SK-MEL-5 (cell line): ENCODE measurements at places on chromosomes 6 and 20. TPM values are rescaled to one million over a fixed set of nuclear protein-coding genes. Genes with fewer than 3 reads are reported as not detected.

GRCh38 chr6:24972311-24972958 lies 36.7 kb upstream of the RIPOR2 start:
- DNase-seq = peak; percentile 67

DNA sequence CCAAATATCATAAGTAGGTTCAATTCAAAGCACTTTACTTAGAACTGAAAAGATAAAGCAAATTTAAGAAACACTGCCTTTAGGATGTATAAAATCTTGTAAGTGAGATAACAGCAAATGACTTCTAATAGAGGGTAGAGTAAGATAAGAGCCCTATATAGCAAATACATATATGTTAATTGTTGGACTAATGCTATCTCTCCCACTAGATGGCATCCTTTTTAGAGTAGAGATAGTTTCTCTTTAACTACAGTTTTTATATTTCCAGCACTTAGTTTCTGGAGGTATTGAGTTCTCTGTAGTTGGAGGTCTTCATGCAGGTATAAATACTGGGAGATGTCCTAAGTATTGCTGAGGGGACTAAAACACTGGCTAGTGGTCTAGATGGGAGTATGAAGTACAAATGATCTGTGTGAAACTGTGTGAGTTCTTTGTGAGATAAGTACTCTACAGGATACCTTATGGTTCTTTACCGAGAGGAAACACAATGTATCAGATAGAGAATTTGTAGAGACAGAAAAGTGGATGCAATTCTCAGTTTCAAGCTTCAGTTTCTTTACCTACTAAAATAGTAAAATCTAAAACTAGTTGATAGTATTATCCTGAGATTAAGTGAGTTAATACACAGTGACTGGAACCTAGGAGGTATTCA lies 399.3 kb downstream of the KHDRBS2 start:
- peak; percentile 37 for DNase-seq

- peak; percentile 48 for DNase-seq
These were observed 403.8 kb upstream of the SOX4 start for GRCh38 chr6:21189759-21190158.

- DNase-seq = no peak
These were observed 295.5 kb upstream of the ADGRB3 start for GRCh38 chr6:68339488-68340131.

GRCh38 chr20:52843425-52843824 lies 128.7 kb upstream of the TSHZ2 start:
- DNase-seq = peak; percentile 5

- DNase-seq = peak; percentile 93
These were observed 146.9 kb upstream of the SGK1 start for GRCh38 chr6:134464690-134465411.

DNA sequence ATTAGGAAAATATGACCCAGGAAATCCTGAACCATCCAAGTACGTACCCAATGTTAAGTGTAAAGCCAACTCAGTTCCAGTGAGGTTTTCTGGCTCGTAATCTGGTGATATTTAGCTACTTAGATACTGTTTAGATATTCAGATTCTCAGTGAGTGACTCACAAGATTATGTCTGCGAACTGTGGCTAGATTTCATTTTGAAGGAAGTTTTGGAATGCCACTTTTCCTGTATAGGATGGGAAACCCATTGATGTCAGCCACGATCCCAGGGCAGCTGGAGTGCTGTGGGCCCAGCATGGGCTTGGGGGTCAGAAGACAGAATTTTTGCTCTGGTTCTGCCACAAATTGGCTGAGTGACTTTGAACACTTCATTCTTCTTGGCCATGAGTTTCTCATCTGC lies 76.3 kb downstream of the TMEM170B start:
- DNase-seq = no peak

- no peak for DNase-seq
These were observed 57.1 kb upstream of the MAP7 start for GRCh38 chr6:136607204-136607931.

- DNase-seq = no peak
These were observed 15.5 kb downstream of the UCKL1 start for GRCh38 chr20:63940472-63941266.

GRCh38 chr20:13342469-13343242 lies 121.6 kb downstream of the ISM1 start:
- DNase-seq = no peak

DNA sequence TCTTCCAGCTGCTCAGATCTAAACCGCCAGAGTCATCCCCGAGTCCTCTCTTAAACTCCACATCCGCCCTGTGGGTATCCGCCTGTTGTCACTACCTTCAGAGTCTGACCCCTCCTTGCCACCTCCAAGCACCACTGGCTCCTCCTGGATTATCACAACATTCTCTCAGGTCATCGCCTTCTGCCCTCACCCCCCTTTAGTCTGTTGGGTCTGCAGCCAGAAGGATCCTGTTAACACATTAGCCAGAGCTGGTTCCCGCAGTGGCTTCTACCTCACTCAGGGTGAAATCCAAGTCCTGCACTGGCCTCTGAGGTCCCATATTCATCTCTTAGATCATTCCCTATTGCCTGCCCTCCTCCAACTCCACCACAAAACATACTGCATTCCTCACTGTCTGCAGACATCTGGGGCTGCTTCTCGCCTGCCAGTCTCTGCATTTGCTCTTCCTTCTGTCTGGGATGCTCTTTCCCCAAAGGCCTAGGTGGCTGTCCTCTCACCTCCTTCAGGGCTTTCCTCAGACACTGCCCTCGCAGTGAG lies 34.1 kb downstream of the TNXB start:
- DNase-seq = no peak

DNA sequence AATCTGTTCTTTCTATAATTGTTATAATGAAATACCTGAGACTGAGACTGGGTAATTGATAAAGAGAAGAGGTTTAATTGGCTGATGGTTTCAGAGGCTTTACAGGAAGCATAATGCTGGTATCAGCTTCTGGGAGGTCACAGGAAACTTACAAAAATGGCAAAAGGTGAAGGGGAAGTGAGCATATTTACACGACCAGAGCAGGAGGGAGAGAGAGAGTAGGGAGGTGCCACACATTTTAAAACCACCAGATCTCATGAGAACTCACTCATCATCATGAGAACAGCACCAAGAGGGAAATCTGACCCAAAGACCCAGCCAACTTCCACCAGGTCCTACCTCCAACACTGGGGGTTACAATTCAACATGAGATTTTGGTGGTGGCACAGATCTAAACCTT lies 2.6 kb upstream of the SIRPB1 start:
- no peak for DNase-seq

DNA sequence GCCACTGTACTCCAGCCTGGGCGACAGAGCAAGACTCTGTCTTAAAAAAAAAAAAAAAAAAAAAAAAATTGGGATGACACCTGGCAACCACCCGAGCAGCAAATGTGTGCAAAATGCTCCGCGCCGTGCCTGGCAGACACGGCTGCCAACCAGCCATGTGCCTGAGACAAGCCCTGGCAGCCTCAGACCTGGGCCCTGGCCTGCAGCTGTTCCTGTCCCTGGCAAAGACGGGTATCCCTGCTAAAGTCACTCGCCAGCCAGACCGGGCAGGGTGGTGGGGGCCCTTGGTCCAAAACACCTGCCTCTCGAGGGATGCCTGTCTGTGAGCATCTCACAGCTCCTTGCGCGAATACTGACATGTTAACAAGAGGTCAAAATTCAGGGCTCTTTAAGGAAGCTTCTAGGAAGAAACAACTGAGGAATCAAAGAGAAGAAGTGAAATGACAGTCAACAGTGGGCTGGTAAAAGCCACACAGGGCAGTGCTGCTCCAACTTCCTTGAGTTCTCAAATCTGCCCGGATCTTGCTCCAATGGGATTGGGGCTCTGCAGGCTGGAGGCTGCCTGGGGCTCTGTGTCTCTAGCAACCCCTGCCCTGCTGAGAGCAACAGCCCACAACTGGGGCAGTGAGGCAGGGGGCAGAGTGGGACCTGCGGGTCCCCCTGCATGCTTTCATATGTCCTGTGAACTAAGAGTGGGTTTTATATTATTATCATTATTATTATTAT lies 53.4 kb downstream of the SYTL3 start:
- DNase-seq = no peak

DNA sequence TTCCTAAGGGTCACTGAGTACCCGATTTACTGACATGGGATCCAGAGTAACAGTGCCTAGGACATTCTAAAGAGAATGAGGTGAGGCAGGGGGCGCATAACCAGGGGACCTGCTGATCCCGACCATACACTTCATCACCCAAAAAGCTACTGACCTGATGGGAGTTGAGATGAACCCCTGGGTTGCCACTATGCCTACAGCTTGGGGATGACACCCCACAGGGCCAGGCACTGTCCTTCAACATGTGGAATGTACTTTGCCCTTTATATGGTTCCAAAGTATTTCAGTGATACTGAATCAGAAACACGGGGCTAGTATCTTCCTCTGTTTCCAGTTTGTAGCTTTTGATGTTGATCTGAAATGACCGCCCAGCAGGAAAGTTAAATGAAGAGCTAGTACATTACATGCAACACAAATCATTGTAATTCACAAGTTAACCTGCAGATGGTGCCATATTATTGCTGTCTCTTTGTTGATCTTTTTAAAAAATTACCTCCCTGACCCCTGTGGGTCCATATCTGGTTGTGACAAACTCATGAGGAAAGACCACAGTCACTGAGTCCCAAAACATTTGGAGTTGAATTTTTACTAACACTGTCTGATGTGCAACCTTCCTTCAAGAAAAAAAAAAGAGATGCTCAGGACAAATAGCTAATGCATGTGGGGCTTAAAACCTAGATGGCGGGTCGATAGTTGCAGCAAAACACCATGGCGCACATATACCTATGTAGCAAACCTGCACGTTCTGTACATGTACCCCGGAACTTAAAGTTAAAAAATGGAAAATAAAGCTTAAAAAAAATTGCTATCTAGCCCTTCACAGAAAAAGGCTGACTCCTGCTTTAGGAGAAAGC lies 42.7 kb upstream of the GCNT2 start:
- peak; percentile 86 for DNase-seq

- peak; percentile 32 for DNase-seq
These were observed 20.8 kb downstream of the DAAM2 start for GRCh38 chr6:39812853-39813533.

- DNase-seq = no peak
These were observed 6.1 kb downstream of the JAG1 start for GRCh38 chr20:10667560-10668167.

Gene COMMD7
- 47.5 and 49.2 TPM in 2 replicates for total RNA-seq

Gene BMP7
- 6.8 and 12.9 TPM in 2 replicates for total RNA-seq

Gene KCNQ5
- total RNA-seq = 13.9 and 24.1 TPM in 2 replicates

Gene DLK2
- total RNA-seq = 0.48 and 0.83 TPM in 2 replicates

Gene CST5
- total RNA-seq = 0.26 TPM in 1 of 2 replicates, not detected in the other

Gene ALDH8A1
- not detected in 2 replicates for total RNA-seq

Gene GABRR1
- not detected in 2 replicates for total RNA-seq

Gene EPB41L1
- 6.0 and 9.8 TPM in 2 replicates for total RNA-seq
